Putamen (tissue), 1 donor: ENCODE measurements at places on chromosomes 11 and 22.
A peak's percentile ranks its signal among the peaks of the same experiment; 100 is the strongest.

- no peak for DNase-seq
These were observed 343.9 kb downstream of the DYNC2H1 start for GRCh38 chr11:103453126-103453525.

DNA sequence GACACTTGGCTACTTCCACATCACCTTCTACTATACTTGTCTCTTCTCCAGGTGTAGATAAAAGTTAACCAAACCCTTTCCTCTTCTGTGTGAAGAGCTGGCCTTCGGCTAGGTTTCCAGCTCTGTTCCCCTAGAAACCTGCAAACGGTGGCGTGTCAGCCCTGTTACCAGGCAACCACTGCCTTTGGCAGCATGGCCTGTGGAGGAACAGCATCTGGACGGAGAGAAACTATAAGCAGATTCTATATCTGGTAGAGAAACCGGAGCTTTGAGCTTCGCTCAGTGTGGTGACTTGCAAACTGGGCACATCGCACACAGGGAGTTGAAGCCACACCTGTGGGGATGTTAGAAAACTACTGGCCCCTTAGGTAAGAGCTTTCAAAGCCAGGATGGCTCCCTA lies 35.9 kb downstream of the ARAP1 start:
- DNase-seq = no peak

DNA sequence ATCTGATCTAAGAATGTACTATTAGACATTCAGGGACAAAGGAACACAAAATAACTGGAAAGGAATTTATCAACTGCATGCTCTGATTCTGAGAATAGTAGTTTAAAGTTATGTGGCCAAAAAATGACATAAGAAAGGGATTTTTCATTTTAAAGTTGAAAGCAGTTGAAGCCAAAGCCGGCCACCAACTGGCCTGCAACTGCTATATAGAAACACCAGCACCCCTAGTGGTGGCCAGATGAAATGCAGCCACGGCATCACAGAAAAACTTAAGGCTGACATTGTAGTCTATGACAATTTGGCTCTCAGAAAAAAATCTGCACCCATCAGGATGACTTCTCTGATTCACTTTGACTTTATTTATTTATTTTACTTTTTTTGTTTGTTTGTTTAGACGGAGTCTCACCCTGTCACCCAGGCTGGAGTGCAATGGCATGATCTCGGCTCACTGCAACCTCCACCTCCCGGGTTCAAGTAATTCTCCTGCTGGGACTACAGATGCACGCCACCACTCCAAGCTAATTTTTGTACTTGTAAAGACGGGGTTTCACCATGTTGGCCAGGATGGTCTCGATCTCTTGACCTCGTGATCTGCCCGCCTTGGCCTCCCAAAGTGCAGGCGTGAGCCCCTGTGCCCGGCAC lies 59.2 kb downstream of the SLC35F2 start:
- peak; percentile 23 for DNase-seq

DNA sequence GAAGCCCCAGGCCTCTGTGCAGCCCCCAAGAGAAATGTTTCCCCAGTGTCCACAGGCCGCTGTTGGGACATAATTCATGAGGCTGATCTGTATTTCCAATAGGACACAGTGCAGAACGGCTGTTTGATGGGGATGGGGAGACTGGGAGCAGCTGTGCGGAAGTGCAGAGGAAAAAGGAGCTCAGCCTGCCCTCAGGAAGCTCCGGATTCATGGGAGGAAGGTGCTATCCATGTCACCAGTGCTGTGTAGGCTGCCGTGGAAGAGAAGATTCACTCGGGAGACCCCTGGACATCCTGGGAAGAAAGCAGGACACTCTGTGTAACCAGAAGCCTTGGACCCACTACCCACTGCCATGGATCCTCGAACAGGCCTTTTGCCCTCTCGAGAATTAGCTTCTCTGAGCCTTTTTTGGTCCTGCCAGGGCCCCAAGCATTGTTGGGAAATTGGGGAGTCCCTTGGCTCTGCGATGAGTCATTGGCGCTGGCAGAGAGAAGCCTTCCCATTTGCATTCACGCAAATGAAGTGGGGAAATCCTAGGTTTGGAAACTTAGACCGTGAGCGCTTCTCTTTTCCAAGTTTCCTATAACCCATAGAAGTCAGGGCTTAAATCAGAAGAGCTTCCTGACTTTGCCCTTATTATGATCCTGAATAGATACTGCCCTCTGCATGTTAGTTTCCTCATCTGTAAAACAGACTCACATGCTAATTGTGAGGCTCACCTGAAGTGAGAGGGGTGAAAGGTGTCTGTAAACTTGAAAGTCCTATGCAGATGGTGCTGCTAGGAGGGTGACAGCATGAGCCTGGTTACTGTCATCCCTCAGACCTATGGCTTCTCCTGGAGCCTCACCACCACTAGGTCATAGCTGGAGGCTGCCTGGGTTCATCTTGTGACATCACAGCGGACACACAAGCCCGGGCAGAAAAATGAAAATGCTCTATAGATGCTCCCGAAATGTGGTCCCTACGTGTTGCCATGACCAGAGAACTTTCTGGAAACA lies 229.2 kb upstream of the B3GAT1 start:
- no peak for DNase-seq

GRCh38 chr22:26610996-26611395 lies 6.8 kb downstream of the CRYBB1 start:
- no peak for DNase-seq

DNA sequence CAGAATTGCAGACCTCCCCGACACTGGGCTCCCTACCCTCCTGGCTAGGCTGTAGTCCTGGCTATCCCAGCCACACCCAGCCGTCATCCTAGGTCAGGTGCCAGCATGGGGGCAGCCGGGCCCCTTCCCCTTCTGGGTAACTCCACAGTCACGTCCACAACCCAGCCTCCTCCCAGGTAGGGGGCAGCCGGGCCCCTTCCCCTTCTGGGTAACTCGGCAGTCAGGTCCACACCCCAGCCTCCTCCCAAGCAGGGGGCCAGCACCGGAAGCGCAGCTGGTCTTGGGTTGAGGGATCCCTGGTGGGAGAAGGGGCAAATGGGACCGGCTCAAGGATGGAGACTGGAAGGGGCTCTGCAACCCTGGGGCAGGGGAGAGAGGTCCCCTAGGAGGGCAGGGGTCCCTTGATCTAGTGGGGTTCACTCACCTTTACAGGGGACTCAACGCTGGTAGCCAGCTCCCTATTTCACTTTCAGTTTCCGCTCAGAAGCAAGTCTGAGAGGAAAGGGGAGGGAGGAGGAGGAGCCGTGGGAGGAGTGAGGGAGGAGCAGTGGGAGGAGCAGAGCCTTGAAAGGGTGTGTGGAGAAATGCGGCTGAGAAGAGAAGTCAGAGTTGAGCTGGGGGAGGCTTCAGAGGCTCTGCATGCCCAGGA lies at the start of gene TRIM21:
Gene TRIM21 (minus strand): TSS at position 494 of the 649 bp plus-strand sequence. CDS start 3,293 bp downstream, outside the sequence.
- peak; percentile 61 for DNase-seq

GRCh38 chr11:91433284-91434010 lies 791.2 kb upstream of the FAT3 start:
- no peak for DNase-seq

GRCh38 chr11:46075928-46076327 lies 45.3 kb downstream of the PHF21A start:
- DNase-seq = no peak

GRCh38 chr22:37239336-37240239 lies 4.5 kb downstream of the RAC2 start:
- DNase-seq = no peak

- no peak for DNase-seq
These were observed 1.8 kb downstream of the FJX1 start for GRCh38 chr11:35619855-35620640.

DNA sequence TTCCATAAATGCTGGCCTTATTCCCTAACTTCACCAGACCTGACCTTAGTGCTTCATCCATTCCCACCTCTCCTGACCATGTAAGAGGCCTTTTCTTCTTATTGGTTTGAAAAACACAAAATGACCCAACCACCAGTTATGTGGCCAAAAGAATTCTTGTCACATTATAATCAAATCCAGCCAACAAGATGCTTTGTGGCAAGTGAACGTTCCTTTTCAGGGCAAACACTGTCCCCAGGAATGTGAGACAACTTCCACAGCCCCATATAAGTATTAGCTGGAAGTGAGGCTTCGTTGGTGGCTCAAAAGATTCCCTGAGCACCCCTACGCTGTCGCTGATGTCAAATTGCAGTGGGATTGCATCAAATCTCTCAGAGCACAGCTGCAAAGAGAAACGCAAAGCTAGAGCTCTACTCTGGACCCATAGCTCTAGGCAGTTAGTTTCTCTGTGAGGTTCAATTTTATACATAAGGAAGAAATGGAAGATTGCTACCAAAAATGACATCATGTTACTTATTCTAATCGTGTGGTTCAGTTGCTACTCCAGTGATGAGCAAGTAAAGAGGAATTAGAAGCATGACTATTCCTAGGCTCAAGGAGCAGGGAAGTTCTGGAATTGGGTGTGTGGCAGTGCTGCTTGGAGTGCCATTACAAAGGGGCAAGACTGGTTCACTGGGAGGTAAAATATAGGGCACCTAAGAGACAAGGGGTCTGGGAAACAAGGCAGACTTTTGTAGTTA lies 26.1 kb downstream of the GLYATL1 start:
- no peak for DNase-seq

- no peak for DNase-seq
These were observed 15.8 kb downstream of the TOLLIP start for GRCh38 chr11:1293619-1294015.

DNA sequence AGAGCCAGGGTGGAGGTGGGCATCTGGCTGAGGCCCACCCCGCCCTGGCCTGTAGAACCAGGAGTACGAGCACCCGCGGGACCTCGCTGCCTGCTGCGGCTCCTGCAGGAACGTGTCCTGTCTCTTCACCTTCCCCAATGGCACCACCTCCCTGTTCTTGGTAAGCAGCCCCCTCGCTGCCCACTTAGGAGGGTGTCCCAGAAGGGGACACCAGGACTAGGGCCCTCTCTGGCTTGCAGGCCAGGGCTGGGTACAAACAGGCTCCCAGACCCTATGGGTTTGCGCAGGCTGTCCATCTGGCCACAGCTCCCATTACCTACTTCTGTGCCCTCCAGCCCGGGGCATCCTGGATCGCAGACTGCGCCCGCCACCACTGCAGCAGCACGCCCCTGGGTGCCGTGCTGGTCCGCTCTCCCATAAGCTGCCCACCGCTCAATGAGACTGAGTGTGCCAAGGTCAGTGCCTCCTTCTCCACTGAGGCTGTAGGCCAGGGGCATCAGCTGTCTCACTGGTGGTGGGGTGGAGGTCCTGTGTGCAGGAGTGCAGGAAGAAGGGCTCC lies 77.5 kb upstream of the MYOD1 start:
- no peak for DNase-seq
